Activated T-helper 2 cell treated with anti-CD3 and anti-CD28 coated beads, Interferon-gamma antibody, Interleukin-2, Interleukin-4, amounts not matched to agents 10 μg/mL and 5 μg/mL and 100 μg/mL, durations not matched to agents 14 hours and 24 hours and 36 hours (primary cell): ENCODE measurements at places on chromosomes 5 and 9. TPM values are rescaled to one million over a fixed set of nuclear protein-coding genes. Genes with fewer than 3 reads are reported as not detected.

GCNT1 gene
- total RNA-seq = 12.1 and 15.0 TPM in 2 replicates

LHX2 gene
- total RNA-seq = not detected in 2 replicates

LCN9 gene
- not detected in 2 replicates for total RNA-seq

ZFP2 gene
- total RNA-seq = 0.18 TPM in 1 of 2 replicates, not detected in the other

PPP1R26 gene
- 2.2 and 2.3 TPM in 2 replicates for total RNA-seq

SLC4A9 gene
- total RNA-seq = 0.18 TPM in 1 of 2 replicates, not detected in the other

BRINP1 gene
- not detected in 2 replicates for total RNA-seq

SELENOP gene
- total RNA-seq = not detected in 2 replicates

FAM221B gene
- not detected in 2 replicates for total RNA-seq

SLC1A3 gene
- not detected in 2 replicates for total RNA-seq

CCL27 gene
- total RNA-seq = 0.25 and 0.55 TPM in 2 replicates

TYRP1 gene
- total RNA-seq = not detected in 2 replicates

AJM1 gene
- total RNA-seq = 5.0 and 5.1 TPM in 2 replicates

SLC6A3 gene
- not detected in 2 replicates for total RNA-seq

PCDHA4 gene
- total RNA-seq = not detected in 2 replicates

SCGB3A2 gene
- total RNA-seq = not detected in 2 replicates

OR1J2 gene
- total RNA-seq = not detected in 2 replicates
